ENCODE measurements at places on chromosomes 3 and 15. TPM values are rescaled to one million over a fixed set of nuclear protein-coding genes. Genes with fewer than 3 reads are reported as not detected.

DISP2 gene
- 15.7 TPM for polyA plus RNA-seq

ZIC4 gene
- 2.5 TPM for polyA plus RNA-seq

HTR3C gene
- not detected for polyA plus RNA-seq

CPNE4 gene
- polyA plus RNA-seq, result 22.2 TPM

SKOR1 gene
- polyA plus RNA-seq, result 26.2 TPM

SKIL gene
- 7.7 TPM for polyA plus RNA-seq

FSIP1 gene
- polyA plus RNA-seq, result not detected

STRC gene
- 1.5 TPM for polyA plus RNA-seq

CYP8B1 gene
- not detected for polyA plus RNA-seq

CSPG4 gene
- not detected for polyA plus RNA-seq

TRPM1 gene
- 0.39 TPM for polyA plus RNA-seq

CFAP92 gene
- polyA plus RNA-seq, result 0.34 TPM

WHAMM gene
- 6.1 TPM for polyA plus RNA-seq

ILDR1 gene
- polyA plus RNA-seq, result not detected

Data from Purkinje cell (primary cell).